NCI-H2171 (cell line): ENCODE measurements at places on chromosomes 1 and 21.

DNA sequence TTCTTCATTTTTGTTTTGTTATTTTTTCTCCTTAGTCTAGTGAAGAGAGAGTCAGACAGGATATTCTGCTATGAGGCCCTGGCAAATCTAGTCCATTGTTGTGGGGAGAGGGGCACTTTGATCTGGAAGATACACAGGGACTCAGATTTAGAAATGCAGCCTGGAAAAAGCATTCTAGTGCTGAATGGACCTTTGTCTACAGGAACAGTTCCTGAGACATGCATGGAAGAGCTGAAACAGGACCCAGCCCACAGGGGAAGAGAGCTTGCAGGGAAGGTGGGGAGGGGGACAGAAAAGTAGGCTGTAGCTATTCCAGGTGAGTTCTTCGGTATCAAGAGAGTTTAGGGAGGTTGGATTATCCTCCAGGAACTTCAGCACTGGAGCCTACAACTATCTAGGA lies 98.5 kb downstream of the AKT3 start:
- DNase-seq = no peak

- DNase-seq = no peak
These were observed 11.1 kb upstream of the UBE2U start for GRCh38 chr1:64192290-64192689.

DNA sequence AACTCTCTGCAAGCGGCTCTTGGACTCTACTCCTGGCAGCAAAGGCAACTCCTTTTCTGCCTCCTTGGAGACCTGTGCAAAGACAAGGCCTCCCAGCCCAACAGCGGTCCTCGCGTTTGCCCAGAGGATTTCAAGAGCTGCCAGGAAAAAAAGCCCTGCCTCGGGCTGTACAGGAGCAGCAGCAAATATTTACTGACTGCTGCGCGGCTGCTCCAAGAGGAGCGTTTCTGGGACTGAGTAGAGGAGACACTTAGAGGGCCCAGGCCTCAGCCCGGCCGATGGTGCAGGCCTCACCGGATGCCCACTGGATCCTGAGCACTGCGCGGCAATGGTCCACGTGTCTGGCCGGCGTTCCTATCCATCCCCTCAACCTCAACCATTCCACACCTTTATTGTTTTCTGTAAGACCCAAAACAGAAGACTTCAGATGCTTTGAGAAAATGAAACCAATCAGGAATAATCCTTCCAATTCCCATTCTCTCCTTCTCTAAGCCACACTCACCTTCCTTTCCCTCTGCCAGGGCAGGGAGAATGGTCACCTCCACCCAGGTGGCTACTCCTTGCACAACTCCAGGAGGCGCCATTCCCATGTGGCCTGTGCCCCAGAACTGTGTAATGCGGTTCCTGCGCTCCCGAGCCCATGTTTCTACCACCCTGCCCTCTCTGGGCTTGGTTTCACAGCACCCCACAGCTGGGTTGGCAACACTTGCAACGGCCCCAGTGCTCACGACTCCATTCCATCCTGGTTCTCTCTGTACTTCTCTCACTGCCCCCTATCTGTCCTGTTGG lies 215.8 kb downstream of the TRABD2B start:
- no peak for DNase-seq

GRCh38 chr1:212196355-212196754 lies 88.9 kb upstream of the PPP2R5A start:
- DNase-seq = no peak

- DNase-seq = no peak
These were observed 470.0 kb upstream of the VAMP3 start for GRCh38 chr1:7300893-7301663.

DNA sequence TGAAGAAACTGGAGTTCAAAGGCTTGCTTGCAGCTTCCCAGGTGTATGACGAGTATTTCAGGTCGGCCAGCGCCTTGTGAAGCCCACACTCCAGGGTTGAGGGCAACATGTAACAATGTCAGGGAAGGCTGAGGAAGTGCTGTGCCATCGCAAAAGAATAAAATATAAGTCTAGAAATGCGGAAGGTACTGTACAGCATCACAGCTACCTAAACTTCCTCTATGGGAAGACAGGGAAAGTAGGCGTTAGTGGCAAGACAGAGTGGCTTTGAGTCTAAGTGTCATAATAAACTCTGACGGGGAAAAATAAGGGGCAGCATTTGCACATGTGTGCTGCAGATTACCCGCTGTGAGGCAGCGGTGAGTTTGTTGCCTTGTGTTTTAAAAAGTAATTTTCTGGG lies 28.9 kb downstream of the DOP1B start:
- no peak for DNase-seq

GRCh38 chr1:9687874-9688582 lies 36.5 kb downstream of the PIK3CD start:
- no peak for DNase-seq
